ENCODE measurements at places on chromosomes 6 and 20. TPM values are rescaled to one million over a fixed set of nuclear protein-coding genes. Genes with fewer than 3 reads are reported as not detected.

- no peak for DNase-seq
Observed at GRCh38 chr20:57610261-57610952, 9.8 kb downstream of the ZBP1 start.

GRCh38 chr6:45504947-45505346 lies 127.2 kb upstream of the SUPT3H start:
- DNase-seq, result no peak

GRCh38 chr20:57772349-57772964 lies 62.6 kb upstream of the PMEPA1 start:
- DNase-seq, result no peak

KIAA0408 gene
- polyA plus RNA-seq, result 1.5 TPM

MACROD2 gene
- polyA plus RNA-seq, result 0.28 TPM

DNA sequence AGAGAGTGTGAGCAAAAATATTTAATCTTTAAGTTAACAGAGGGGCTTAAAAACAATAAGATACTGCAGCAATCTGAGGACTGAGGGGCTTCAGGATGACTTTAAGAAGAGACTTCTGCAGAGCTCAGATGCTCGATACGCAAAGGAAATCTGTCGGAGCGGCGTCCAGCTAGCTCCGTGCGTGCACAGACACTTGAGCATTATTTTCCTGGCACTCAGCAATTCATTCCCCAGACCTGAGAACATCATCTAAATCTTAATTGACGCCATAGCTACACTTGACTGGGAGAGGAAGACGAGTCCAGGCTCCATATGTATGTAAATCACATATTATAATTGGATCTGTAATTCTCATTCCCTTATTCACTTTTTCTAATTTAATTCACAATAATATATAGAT lies 228.2 kb downstream of the SOD2 start:
- no peak for DNase-seq

RCAN2 gene
- polyA plus RNA-seq, result 51.0 TPM

DNA sequence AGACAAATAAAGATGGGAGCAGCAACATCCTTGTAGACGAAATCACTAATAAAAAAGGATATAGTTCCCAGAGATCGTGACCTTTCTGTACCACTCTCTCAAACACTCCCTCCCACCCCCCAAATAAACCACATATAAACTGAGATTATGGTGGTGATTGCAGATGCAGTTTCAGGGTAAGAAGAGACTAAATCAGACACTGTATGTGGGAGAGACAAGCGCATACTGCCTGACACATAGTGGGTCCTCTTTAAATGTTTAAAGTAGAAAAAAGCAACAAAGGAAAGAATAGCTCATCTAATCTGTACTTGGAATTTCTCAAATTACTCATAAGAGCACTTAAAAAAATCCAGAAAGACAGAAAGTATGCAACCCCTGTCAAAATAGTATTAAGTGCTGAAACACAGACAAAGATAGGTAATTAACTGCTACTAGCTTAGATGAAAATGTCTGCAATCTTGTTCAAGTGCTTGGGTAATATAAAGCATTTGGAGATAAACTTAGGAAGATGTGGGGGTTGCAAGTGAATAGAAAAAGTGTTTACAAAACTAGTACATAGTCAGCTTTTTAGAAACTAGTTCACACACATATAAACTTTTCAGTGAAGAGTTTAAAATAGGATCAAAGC lies 151.6 kb downstream of the BACH2 start:
- DNase-seq, result no peak

PCK1 gene
- 2.2 TPM for polyA plus RNA-seq

- no peak for DNase-seq
Observed at GRCh38 chr6:8749465-8749864, 314.1 kb upstream of the SLC35B3 start.

MYO6 gene
- 9.7 TPM for polyA plus RNA-seq

- DNase-seq, result no peak
Observed at GRCh38 chr6:24353861-24354260, 4.0 kb downstream of the DCDC2 start.

- no peak for DNase-seq
Observed at GRCh38 chr6:48563433-48563832, 452.4 kb upstream of the PTCHD4 start.

DNA sequence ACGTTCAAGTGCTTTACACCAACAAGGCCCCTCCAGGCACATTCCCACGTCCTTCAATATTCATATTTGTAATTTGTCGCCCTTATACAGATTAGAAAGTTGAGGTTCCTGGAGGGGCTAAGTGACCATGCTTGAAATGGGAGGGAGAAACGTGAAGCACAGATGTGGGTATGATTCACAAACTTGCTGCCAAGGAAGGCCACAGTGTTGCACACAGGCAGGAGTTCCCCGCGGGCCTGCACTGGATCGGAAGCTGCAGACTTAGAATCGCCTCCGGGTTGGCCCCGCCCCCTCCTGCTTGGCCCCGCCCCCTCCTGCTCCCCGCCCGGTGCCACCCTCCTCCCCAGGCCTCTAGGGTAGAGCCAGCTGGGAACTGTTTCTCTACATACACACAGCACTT lies 58.2 kb upstream of the QKI start:
- peak; percentile 50 for DNase-seq

- no peak for DNase-seq
Observed at GRCh38 chr6:147081076-147081609, 123.1 kb upstream of the STXBP5 start.

WFDC2 gene
- 0.66 TPM for polyA plus RNA-seq

GRCh38 chr6:159969921-159970320 lies 1.0 kb downstream of the IGF2R start:
- peak; percentile 74 for DNase-seq

DNA sequence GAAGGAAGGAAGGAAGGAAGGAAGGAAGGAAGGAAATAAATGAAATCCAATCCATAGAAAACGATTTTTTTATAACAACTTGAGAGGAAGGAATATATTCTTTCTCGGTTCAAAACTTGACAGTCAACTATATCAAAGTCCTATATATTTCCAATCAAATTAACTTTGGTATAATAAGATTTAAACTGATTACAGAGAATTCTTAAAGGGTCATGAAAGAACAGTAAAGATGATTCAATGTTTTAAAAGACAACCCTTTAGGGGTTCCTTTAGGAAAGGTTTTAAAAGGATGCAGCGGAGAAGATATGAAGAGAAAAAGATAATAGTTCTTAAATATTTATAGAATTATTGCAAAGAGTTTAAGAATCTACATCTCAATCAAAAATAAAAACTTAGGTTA lies 61.2 kb downstream of the ME1 start:
- no peak for DNase-seq

DNA sequence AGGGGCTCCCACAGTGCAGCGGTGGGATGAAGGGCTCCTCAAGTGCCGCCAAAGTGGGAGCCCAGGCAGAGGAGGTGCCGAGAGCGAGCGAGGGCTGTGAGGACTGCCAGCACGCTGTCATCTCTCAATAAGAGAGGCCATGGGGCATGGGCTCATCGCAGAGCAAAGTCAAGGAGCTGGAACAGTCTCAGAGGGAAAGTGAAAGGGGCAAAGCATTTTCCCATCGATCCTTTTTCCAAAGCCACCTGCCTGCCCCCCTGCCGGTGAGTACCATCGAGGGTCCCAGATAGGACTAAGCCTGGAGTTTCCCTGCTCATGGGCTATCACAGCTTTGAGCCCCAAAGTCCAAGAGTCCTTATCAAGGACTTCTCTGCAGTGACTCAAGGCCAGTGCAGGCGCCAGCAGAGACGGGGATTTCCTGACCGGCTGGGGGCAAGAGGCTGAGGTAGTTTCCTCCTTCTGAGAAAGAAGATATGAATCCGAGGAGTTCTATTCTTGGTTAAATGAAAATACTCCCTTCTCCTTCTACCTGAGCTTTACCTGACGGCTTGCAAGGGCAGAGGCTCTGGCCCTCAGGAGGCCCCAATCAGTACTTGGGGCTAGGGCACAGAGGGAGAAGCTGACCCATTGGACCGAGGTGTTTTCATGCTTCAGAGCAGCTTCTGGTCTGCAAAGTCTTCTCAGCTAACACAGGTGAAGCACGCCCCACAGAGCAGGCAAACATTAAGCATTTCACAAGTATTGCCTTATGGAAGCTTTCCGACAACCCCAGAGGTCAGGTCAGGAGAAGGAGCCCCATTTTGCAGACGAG lies 22.6 kb downstream of the ETV7 start:
- no peak for DNase-seq

DNA sequence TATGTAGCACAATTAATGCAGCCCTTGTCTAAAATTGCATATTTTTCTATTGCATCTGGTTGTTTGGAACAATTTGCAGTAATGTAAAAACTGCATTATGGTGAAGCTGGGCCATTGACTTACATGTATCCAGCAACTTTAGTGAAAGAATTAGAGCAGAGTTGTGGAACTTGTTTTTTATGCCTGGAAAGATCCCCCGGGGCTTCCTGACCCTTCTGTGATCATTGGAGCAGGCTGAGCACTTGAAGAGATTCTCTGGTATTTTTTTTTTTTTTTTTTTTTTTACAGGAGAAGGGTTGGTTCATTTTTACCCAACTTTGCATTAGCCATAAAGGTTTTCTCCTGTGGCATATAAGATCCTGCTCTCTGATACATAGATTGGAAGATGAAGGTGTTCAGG lies 45.0 kb downstream of the LIN28B start:
- no peak for DNase-seq

DNA sequence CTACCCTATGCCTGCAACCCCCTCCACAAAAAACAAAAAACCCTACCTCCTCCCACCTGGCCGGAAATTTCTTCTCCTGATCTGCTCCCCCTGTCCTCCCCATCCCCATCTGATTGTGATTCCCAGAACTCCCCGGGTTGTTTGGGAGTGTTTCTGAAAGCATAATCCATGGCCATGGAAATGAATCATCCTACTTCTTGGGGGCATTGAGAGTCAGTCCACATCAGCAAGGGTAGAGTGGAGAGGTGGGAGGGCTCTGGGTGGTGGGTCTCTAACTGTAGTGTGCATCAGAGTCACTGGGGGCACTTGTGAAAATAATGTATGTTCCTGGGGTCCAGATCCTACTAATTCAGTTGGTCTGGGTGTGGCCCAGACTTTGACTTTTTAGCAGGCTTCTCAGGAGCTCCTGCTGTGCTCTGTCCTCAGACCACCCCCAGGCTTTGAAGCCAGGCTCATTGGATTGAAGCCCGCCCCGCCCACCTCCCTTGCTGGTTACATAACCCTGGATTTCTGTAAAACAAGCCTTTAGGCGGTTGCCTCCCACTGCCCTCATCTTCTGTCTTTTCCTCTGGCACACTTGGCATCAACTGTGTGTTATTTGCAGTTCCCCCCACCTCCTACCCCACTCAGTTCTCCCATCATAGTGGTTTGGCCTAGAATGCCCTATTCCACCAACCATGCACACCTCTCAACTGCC lies 10.5 kb downstream of the PIGT start:
- DNase-seq, result no peak

- no peak for DNase-seq
Observed at GRCh38 chr6:36853325-36853724, 14.1 kb upstream of the CPNE5 start.

SNAP25 gene
- polyA plus RNA-seq, result 0.09 TPM
